ENCODE measurements at places on chromosomes 5 and 9.

GRCh38 chr5:113218906-113219517 is 215.8 kb downstream of the TSSK1B start:
- DNase-seq, result no peak

DNA sequence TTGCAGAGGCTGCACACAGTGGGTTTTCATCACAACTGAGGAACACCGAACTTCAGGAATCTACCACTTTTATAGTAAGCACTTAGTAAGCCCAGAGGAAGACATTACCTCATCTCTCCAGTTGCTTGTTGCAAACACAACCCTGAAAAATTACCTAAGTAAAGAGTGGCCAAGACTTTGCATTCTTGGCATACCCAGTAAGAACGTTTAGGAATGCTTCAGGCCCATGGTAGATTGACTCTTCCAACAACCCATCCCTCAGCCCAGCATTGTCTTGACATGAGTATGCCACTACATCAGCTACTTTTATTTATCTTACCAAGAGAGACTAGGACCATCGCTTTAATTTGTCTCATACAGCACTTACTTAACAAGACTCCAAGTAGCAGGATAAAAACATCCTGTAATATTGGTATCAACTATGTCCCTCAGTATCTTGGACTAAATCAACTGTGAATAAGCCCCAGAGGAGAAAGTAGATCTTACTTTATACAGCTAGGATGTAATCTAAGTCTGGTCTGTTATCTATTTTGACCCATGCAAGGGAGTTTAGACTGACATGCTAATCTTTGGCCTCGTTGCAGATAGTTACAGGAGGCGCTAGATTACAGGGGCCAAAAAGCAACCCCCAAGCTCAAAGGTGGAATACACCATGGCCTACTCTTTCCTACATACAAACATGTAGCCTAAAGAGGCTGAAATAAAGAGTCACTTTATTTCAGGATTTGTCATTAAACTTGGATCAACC is 114.9 kb downstream of the INVS start:
- no peak for DNase-seq

DNA sequence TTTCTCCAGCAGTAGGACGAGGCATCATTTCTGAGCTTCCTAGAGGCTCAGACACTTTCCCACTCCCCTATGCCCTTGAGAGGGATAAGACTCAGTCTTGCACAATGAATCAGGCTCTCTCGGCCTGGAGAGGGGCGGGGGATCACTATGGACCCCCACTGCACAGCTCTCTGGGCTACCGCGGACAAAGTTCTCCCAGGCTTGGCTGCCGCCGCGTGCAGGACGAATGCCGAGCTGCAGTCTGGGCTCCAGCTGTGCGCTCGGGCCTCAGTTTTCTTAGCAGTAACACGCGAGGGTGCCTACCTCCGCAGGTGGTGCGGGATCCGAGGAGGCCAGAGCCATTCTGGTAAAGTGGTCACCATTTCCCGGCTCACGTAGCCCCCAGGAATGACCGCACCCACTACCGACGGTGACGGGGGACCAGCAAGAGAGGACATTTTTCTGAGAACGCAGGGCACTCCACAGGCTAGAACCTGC is 3.4 kb upstream of the MYORG start:
- DNase-seq, result no peak

GRCh38 chr5:97071101-97071500 is 71.3 kb downstream of the LIX1 start:
- DNase-seq, result no peak

- DNase-seq, result no peak
These were observed 25.1 kb upstream of the UGCG start for GRCh38 chr9:111871499-111871855.
